Substantia nigra (tissue), 51 donors: ENCODE measurements at places on chromosomes 1 and 21.
A peak's percentile ranks its signal among the peaks of the same experiment; 100 is the strongest.

DNA sequence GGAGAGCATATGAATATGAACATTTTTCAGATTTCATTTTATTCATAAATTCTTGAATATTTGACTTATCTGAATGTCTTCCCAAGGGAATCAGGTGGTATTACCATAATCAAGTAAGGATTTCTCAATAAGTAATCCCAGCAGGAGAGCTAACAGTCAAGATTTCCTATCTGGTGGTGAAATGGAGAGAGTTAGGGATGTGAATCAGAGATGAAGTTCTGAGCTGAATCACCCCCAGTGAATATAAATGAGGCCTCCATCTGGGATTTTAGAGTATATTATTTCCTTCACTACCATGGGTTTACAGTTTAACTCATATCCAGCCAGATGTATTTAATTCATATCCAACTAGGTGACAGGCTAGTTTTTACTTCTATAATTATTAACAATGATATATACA lies 61.5 kb upstream of the RGS2 start:
- no peak for DNase-seq

- peak; percentile 6 for DNase-seq
These were observed 30.6 kb upstream of the CTPS1 start for GRCh38 chr1:40948741-40949443.

DNA sequence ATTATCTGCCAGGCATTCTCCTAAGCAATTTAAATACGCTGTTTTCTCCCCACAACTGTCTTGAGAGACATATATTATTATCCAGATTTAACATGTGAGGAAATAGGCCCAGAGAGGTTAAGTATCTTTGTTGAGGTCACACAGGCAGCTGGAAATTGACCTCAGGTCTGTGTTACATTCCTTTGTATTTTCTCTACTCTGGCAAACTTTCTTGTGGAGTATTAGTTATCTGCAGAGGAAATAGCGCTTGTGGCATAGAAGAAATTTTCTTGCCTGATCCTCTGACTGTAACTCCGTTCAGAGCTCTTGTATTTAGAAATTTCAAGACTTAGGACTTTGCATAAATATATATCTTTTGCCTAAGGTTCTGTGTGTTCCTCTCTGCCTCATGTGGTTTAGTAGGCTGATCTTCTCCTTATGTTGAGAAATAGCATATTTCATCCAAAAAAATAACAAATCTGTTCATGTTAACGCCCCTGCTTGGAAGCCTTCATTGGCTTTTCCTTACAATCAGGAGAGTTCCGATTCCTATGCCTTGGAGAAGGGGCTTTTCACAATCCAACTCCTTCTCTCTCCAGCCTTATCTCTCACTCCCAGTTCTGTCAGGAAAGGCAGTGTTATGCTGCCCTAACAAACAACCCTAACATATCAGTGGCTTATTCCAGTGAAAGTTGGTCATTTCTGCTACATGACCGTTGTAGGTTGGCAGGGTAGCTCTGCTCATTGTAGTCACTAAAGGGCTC lies 2.5 kb upstream of the JUN start:
- no peak for DNase-seq

DNA sequence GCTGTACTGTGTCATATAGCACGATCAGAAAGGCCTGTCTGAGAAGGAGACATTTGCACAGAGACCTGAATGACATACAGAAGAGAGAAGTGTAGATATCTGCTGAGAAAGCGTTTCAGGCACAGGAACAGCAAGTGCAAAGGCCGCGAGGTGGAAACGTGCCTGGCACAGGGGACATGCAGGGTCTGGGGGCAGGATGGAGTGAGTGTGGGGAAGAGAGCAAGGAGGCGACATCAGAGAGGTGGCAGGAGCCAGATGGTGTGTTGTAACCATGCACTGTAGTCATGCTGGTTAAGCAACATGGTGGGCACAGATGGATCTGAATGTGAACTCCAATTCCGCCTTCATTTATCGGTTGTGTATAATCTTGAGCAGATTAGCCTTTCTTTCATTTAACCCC lies 13.0 kb downstream of the KRTCAP2 start:
- DNase-seq: no peak

GRCh38 chr1:57091642-57092041 lies 125.8 kb upstream of the C8B start:
- no peak for DNase-seq

DNA sequence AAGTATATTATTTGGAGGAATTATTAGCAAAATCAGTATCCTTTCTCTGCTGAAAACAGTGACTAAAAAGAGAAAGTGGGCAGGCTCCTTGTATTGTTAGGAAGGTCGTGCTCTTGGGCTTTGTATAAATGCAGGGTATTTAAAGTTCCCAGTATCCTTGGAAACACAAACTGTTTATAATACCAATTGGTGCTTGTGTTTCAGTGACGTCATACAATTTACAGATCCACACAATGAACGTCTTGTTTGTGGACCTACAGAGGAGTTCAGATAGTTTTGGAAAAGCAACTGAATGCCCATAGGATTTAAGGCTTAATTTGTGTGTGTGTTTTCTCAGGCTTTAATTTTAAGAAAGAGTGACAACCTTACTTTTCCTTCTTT lies 168.2 kb downstream of the RASAL2 start:
- no peak for DNase-seq

GRCh38 chr1:234862944-234863515 lies 253.1 kb upstream of the IRF2BP2 start:
- peak; percentile 80 for DNase-seq

- DNase-seq: no peak
These were observed 55.2 kb upstream of the PDE9A start for GRCh38 chr21:42598159-42598735.

GRCh38 chr1:148162363-148162762 lies 10.3 kb upstream of the NBPF11 start:
- no peak for DNase-seq

- no peak for DNase-seq
These were observed 15.1 kb upstream of the PODN start for GRCh38 chr1:53046930-53047329.

- no peak for DNase-seq
These were observed 369.1 kb upstream of the VAMP3 start for GRCh38 chr1:7401814-7402547.

GRCh38 chr1:9657521-9658032 lies 6.0 kb downstream of the PIK3CD start:
- no peak for DNase-seq

DNA sequence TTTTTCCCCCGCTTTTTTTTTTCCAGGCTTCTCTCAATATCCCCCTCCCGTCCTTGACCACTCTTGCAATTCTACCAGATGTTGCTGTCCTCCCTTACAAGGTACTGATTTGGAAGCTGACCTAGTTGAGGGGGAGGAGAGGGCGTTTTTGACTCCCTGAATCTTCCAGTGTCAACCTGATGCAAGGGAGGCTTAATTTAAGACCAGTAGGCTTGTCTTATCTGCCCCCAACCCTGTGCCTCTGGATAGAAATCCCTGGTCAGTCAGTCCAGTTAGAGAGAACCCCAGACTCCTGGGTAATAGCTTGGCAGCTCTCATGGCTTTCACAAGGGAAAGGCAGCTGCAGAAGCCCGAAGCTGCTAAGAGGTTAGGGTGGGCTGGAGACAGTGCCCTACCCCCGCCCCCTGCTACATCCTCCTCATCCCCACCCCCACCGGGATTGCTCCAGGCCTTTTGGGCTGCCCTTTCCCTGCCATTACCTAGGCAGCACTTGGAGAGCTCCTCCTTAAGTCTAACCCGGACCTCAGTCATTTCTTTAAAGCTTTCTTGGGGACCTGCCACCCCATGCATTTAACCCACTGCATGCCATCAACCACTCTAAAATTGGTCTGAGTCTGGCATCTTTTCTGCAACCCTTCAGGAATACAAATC lies 3.6 kb downstream of the ACKR1 start:
- no peak for DNase-seq

DNA sequence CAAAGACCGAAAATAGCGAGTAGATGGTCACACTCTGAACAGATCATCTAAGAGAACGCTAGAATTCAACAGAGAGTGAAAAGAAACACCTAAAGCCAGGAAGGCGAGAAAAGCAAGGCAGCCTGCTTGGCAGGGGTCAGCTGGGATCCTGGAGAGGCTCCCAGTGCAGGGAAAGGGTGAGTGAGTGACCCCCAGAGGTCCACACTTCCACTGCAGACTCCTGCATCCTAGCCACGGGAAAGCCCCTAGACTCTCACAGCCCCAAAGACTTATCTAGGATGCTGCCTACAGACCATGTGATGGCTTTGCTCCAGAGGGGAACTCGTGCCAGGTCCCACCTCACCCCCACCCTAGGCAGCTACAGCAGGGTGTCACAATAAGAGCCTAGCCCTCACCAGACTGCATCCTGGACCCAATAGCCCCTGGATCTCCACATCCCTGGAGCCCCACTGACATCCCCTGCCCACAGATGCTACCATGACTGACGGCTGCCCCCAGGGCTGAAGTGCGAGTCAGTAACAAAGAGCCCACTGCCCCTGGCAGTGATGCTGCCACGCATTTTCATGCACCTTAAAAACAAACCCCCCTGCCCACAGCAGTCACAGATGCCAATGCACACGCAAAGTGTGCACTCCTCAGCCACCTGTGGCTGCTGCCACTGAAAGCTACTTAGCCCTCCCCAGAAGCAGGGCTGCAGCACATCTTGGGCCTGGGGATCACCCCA lies 62.2 kb downstream of the PSMG1 start:
- DNase-seq: no peak

- DNase-seq: peak; percentile 19
These were observed 475.4 kb upstream of the NR5A2 start for GRCh38 chr1:199551967-199552565.

DNA sequence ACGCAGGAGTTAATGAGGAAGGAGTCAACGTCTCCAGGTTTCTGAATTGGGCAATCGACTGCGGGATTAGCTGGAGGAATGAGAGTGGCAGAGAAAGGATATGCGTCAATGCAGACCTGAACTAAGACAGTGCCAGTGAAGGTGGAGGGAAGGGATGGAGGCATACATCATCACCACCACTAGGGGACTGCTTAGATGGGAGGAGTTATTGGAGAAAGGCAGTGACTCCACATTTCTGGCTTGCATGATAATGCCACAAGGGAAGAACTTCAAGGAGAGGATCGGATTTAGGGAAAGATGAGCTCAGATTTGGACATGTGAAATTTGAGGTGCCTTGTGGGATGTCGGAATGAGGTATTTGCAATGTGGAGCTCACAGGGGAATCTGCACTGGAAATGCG lies 17.5 kb downstream of the VASH2 start:
- DNase-seq: no peak

- DNase-seq: no peak
These were observed 498.1 kb downstream of the SIPA1L2 start for GRCh38 chr1:232131715-232132391.

DNA sequence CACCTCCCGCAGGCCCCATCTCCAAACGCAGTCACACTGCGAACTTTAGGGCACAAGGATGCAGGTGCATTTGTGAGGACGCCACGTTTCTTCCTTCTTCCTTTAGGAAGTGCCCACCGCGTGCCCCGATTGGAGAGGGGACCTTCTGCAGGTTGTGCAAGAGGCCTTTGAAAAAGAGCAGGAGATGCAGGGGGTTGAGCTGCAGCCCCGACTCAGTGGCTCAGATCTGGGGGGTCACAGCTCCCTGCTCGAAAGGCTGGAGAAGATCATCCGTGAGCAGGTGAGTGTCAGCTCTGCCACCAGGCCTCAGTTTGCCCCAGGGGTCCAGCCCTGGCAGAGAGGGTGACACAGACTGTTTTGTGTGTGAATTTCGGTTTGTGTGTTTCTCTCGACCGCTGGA lies 31.2 kb upstream of the DIP2A start:
- DNase-seq: no peak

GRCh38 chr1:110502402-110503151 lies 16.4 kb downstream of the KCNA10 start:
- no peak for DNase-seq

GRCh38 chr1:28983509-28984310 lies 69.3 kb downstream of the EPB41 start:
- DNase-seq: no peak

DNA sequence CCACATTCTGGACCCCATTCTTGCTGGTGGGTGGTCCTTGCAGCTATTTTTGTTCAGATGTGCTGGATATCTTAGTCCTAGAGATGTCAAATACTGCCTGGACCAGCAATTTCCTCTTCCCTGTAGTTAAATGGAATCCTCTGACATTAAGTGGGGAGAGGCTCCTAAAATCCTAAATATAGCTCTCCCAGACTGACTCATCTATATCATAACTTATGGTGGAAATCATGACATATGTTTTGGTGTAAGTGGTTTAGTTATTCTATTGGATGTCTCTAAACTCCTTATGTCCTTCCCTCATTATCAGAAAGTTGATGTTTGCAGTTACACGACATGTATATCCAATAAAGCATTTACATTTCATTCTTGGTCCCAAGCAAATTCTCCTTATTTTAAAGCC lies 73.1 kb downstream of the KCNJ6 start:
- DNase-seq: no peak

GRCh38 chr1:184754476-184755225 lies at the start of gene EDEM3:
TSS of gene EDEM3 (minus strand) at chr1:184754858. CDS start at chr1:184754646, 212 bp downstream.
- peak; percentile 98 for DNase-seq

DNA sequence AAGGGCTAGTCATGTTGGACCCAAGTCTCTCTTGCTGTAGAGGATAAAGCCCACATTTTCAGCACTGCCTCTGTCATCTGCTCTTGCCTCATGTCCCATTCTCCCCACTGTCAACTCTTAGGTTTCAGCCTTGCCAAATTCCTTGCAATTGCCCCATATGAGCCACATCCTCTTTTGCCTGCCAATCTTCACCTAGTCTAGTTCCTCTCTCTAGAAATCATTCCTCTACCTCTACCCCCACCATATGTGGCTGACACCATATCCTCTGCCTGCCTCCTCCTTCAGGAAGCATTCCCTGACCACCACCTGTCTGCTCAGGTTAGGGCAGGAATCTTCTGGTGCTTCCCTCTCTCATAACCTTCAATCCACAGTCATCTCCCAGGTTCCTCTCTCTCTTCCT lies 38.2 kb downstream of the SLC9A1 start:
- DNase-seq: no peak

- DNase-seq: no peak
These were observed 55.1 kb upstream of the GJA5 start for GRCh38 chr1:147815503-147815902.

GRCh38 chr1:226882187-226882586 lies 11.8 kb downstream of the PSEN2 start:
- DNase-seq: no peak

DNA sequence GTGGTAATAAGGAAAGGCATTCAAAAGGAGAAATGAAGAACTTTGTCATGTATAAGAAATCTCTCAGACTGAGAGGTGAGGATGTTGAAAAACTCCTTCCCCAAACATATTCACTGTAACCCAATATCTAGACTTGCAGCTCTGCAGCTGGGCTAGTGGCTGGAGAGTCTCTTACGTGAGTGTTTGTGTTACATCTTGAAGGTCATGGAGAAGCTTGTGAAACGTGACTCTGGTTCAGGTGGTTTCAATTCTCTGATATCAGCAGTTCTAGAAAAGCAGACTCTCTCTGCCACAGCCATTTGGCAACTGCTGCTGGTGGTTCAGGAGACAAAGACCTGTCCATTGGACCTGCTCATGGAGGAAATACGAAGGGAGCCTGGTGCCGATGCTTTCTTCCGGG lies 55.0 kb upstream of the EPHA8 start:
- no peak for DNase-seq

- no peak for DNase-seq
These were observed 33.2 kb downstream of the RCSD1 start for GRCh38 chr1:167663002-167663772.

GRCh38 chr1:78471890-78472620 lies 18.7 kb upstream of the PTGFR start:
- DNase-seq: no peak
